ENCODE measurements at places on chromosomes 12 and 14. TPM values are rescaled to one million over a fixed set of nuclear protein-coding genes. Genes with fewer than 3 reads are reported as not detected.
A peak's percentile ranks its signal among the peaks of the same experiment; 100 is the strongest.

DNA sequence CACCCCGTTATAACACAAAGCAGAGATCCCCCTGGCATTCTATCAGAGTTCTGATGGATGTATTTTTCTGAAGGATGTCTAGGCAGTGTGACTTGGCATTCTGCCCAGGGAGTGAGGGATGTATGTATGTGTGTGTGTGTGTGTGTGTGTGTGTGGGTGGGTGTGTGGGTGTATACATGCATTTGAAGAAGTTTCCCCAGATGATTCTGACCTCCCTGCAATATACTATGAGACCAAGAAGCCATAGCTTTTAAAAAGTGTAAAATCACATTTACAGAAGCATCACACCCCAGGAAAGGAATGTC, 59.7 kb upstream of the NAP1L1 start:
- peak; percentile 36 for DNase-seq

- DNase-seq: no peak
Observed at GRCh38 chr12:58269476-58269875, 328.1 kb downstream of the ATP23 start.

DNA sequence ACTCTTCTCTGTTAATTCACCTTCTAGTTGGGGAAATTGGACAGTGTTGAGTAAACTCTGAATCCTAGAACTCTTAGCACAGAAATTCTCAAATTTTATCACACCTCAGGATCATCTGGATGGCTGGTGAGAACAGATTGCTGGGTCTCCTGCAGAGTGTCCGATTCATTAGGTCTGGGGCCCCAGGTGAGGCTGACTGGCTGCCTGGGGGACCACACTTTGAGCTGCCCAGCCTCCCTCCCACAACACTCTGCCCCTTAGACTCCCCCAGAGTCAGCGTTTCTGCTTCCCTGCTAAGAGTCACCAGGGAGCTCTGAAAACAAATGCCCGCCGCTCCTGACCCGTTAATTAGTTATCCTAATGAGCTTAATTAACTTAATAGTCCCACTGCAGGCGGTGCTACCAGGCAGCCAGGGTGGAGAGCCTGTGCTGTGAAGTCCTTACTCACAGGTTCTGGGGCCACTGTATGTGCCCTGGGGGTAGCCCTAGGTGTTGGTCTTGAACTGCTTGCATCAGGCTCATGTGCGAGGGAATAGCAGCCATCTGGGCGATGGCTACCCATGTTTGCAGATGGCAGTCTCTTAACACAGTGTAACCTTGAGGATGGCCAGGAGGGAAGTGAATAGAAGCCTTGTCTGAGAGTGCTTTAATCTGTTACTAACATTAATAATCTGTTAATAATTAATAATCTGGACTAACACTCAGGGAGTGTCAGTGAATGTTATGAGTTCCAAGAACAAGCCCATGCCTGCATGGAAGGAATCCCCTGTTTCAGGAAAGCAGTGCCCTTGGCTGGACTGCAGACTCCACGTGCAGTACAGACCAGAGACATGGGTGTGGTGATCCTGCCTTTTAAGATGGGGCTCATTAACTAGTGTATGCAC, 35.6 kb downstream of the AACS start:
- no peak for DNase-seq

GRCh38 chr14:57086271-57087162, 182.2 kb downstream of the EXOC5 start:
- no peak for DNase-seq

DNA sequence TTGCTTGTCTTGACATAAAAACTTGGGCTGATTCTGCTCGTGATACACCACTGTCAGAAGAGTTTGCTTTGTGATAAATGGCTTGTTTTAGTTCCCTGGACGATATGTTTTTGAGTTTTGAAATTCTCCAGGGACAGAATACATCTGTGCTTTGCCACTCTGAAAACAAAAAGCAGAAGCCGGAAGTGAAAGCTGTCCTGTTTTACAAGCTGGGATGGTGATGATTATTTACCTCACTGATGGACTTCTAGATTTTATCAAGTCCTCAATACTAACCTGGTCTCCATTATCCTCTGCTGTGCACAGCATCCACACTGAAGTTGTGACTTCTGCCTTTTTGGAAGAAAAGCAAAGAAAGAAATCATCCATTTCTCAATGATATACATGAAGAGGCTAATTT, 251.6 kb downstream of the TRHDE start:
- no peak for DNase-seq

DNA sequence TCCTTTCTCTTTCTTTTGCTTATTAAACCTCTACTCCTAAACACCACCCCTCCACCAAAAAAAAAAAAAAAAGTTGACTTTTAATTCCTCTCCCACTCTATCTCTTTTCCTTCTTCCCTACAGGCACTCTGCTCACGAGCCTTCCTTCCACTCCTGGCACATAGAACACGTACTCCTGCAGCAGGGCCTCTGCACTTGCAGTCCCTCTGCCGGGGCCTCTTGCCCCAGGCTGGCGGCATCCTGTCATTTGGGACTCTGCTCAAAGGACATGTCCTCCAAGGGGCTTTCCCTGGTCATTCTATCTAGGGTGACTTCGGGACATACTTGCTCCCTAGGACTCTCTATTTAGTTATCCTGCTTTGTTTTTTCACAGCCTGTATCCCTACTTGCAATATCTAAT, 7.7 kb downstream of the FOS start:
- DNase-seq: no peak

DNA sequence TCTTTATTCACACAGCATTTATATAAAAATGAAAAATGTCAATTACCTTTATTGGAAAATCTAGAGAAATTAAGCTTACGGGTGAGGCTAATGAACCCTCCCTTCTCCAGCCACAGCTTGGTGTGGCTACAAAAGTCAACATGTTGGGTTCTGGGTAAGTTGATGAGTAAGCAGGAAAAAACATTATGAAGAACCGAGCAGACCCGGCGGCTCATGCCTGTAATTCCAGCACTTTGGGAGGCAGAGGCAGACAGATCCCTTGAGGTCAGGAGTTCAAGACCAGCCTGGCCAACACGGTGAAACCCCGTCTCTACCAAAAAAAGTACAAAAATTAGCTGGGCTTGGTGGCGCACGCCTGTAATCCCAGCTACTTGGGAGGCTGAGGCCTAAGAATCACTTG, 10.9 kb downstream of the NAA25 start:
- DNase-seq: no peak

- no peak for DNase-seq
Observed at GRCh38 chr14:58118097-58118815, 33.8 kb downstream of the ARMH4 start.

DNA sequence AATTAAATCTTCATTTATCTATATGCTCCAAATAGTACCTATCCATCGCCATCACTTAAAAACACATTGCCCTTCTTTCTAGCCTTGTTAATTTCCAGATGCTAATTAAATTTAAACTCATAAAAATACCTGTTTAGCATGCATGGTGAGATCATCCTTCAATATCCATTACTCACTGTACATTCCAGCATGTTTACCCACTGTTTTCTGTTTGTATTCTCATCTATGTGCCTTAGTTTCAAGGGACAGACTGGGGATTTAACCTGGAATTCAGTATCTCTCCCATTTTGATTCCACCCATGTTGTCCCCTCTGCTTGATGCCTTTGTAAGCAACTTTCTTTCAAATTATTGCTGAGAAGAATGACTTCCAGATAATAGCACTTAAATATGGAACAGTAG, 208.0 kb downstream of the SPTSSA start:
- DNase-seq: no peak

GRCh38 chr12:77294016-77294415, 228.6 kb upstream of the E2F7 start:
- DNase-seq: peak; percentile 60

DNA sequence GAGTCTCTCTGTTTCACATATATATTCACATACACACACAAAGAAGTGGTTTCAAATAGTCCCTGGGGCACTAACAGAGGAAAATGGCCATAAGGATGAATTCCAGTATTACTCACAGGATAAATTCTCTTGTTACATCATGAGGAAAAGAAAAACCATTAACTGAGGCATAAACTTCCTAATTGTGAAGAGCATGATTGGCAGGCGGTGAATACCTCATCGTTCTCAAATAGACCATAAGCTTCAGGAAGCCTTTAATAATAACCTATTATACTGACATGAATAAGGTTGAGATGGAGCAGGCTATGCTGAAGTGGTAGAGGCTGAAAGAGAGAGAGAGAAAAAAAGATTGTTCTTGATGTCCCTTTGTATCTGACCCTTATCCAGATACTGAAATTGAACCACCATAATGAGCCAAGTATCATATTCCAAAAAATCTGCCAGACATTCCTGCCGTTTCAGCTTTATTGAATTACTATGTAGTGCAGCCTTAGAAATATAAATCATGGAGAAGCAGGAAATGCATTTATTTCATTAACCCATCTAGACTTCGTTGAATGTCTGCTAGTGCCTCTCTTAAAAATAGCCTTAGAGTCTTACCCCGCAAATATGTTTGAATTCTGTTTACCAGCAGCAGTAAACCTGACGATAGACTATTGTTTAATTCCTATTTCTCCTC, 86.8 kb downstream of the NUAK1 start:
- DNase-seq: peak; percentile 34

- no peak for DNase-seq
Observed at GRCh38 chr14:29299372-29299771, 532.8 kb downstream of the FOXG1 start.

GRCh38 chr12:89928467-89928866, 219.8 kb upstream of the ATP2B1 start:
- no peak for DNase-seq

- DNase-seq: no peak
Observed at GRCh38 chr14:36658123-36659009, 3.3 kb upstream of the PAX9 start.

CLEC1A gene
- not detected for polyA plus RNA-seq

HOXC11 gene
- polyA plus RNA-seq: not detected

BMP4 gene
- polyA plus RNA-seq: 3.6 TPM

METTL17 gene
- polyA plus RNA-seq: 69.7 TPM

PRH2 gene
- 0.34 TPM for polyA plus RNA-seq
